ENCODE measurements at places on chromosomes 3 and 15.

- DNase-seq: no peak
Measured at GRCh38 chr15:84816694-84817465, at the start of gene ALPK3. Gene ALPK3 (plus strand): TSS chr15:84817356. CDS start chr15:84817453, 97 bp downstream.

DNA sequence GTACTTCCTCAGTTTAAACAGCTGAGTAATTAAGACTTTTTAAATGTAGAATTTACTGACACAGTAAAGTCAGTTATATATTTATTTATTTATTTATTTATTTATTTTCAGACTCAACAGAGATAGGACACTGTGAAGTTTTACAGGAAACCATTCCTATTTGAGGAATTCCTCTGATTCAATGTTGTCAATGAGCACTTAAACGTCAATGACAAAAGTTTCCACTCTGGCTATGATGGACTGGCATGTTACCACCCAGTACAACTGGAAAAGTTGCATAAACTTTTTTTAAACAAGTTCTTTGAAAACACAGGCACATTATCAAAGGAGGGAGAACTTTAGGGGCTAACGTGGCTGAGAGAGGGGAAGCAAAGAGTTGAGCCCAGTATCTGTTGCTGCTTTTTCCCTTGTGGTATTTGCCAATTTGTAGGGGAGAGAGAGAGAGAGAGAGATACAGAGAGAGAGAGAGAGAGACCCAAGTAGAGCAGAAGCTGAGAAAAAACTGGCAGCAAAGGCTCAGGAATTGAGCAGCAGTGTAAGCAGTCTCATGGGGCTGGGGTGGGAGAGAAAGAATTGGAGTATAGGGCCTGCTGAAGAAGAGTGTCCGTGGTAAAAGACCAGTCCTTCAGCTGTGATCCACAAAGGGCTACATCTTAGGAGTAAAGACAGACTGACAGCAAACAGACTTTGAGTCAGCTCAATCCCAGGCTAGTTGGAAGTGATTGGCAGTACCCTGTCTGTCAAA lies 18.3 kb upstream of the ACTC1 start:
- DNase-seq: no peak

- DNase-seq: no peak
Measured at GRCh38 chr3:64575211-64575844, 112.5 kb downstream of the ADAMTS9 start.

- DNase-seq: no peak
Measured at GRCh38 chr15:75349851-75350588, 3.2 kb downstream of the NEIL1 start.

GRCh38 chr15:99704444-99704838 lies 28.8 kb downstream of the LYSMD4 start:
- DNase-seq: peak; percentile 59

DNA sequence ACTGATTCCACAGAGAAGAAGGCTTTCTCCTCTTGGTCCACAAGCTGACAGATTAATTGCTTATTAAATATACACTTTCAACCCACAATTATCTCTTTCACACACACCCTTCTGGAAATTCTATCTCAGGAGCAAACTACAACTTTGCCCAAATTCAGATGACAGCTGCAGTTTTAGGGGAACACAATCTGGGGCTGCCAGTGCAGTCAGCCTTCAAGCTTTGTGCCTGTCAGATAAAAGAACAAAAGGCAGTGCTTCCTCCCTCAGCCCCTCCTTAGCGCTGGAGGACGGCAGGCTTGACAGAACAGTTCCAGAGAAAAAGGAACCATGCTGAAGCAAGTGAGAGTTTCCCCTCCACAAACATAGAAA lies 99.6 kb downstream of the TMCC1 start:
- DNase-seq: no peak

- no peak for DNase-seq
Measured at GRCh38 chr3:59775106-59775505, 725.3 kb upstream of the CFAP20DC start.

GRCh38 chr3:14230729-14231128 lies 52.1 kb downstream of the LSM3 start:
- no peak for DNase-seq

DNA sequence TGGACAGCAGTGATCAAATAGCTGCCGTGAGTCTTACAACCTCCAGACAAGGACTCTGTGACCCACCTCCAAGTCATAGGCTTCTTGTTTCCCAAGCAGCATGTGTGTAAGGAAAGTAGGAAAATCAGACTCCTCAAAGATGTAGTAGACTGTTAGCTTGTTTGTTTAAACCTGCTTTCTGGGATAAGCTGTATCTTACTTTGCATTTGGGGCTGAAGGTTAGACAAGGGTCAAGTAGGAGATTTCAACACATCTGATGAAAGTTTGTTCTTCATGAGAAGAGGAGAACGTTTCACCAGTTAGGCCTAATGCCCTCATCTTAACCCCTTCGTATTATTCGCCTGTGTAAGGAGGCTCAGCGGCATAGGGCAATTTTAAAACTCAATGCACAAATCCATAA lies 756.4 kb upstream of the NR2F2 start:
- no peak for DNase-seq

GRCh38 chr3:14806641-14807263 lies 12.0 kb upstream of the FGD5 start:
- no peak for DNase-seq

DNA sequence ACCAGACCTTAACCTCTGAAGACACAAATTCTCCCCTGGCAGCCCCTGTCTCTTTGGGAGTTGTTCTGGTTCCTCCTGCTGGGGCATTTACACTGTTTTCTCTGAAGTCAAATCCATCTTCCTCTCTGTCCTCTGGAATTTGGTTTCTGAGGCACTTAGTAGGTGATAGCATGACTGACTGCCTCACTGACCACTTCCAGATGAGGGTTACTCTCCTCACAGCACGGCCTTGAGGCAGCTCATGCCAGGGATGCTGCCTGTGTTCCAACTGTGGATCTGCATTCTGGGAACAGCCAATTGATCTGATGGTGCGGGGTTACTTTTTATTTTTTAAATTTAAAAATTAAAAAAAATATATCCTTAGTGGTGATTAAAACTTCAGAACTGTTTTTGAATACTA lies 140.9 kb upstream of the ROPN1 start:
- no peak for DNase-seq

DNA sequence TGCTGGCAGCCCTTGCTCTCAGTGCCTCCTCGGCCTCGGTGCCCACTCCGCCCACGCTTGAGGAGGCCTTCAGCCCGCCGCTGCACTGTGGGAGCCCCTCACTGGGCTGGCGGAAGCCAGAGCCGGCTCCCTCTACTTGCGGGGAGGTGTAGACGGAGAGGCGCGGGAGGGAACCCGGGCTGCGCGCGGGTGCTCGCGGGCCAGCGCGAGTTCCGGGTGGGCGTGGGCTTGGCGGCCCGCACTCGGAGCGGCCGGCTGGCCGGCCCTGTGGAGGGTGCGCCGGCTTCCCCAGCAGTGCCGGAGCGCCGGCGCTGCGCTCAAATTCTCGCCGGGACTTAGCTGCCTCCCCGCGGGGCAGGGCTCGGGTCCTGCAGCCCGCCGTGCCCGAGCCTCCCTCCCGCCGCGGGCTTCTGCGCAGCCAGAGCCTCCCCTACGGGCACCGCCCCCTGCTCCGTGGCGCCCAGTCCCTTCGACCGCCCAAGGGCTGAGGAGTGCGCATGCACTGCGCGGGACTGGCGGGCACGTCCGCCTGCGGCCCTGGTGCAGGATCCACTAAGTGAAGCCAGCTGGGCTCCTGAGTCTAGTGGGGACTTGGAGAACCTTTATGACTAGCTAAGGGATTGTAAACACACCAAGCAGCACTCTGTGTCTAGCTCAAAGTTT lies 231.5 kb downstream of the EFHB start:
- no peak for DNase-seq

DNA sequence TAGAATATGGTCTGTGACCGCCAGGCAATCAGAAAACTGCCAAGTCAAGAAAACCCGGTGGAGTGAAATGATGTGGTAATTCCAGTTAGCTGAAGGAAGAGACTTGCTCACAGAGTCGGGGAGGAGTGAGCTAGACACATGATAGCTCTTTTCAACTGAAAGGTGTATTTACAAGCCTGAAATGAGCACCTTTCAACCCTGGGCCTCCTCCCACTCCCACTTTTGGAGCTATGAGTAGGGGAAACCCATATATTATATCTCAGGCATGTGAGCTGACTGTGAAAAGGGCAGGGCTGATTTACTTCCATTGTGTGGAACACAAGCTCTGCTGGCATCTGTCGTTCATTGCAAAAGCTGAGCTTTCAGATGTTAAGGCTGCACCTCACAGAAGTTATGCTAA lies 960.2 kb downstream of the TUSC7 start:
- DNase-seq: no peak

DNA sequence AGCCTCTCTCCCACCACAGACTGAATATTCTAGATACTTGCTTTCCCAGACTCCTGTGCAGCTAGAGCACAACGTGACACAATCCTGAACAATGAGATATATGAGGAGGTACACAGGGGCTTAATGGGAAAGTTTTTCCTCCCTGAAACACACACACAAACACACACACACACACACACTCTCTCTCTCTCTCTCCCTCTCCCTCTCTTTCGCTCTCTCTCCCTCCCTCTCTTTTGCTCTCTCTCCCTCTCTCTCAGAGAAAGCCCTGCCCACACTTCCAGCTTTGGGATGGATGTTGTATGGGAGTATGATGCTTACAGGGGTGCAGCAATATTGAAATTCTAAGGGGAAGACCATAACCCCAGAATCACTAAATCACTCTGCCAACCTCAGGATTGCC lies 110.1 kb downstream of the PLD1 start:
- DNase-seq: no peak

All from AG09309 (cell line).